AG04450 (cell line): ENCODE measurements at places on chromosomes 3 and 15. TPM values are rescaled to one million over a fixed set of nuclear protein-coding genes. Genes with fewer than 3 reads are reported as not detected.

The UBA5 gene
- polyA plus RNA-seq: 39.0 and 54.0 TPM in 2 replicates

The LIPH gene
- polyA plus RNA-seq: 0.02 and 0.06 TPM in 2 replicates

The OIP5 gene
- polyA plus RNA-seq: 2.9 and 3.9 TPM in 2 replicates

The GLCE gene
- polyA plus RNA-seq: 35.7 and 48.1 TPM in 2 replicates

The SLCO2A1 gene
- 1.6 and 1.7 TPM in 2 replicates for polyA plus RNA-seq

The ALDH1L1 gene
- polyA plus RNA-seq: not detected in 2 replicates

The PCBP4 gene
- polyA plus RNA-seq: 54.6 and 69.2 TPM in 2 replicates

The EPB42 gene
- not detected in 2 replicates for polyA plus RNA-seq

The TMEM108 gene
- 0.52 and 0.63 TPM in 2 replicates for polyA plus RNA-seq

The SUSD5 gene
- 1.8 TPM in 2 replicates for polyA plus RNA-seq

The SLC38A3 gene
- polyA plus RNA-seq: 0.06 and 0.11 TPM in 2 replicates

The FMN1 gene
- 3.1 and 3.7 TPM in 2 replicates for polyA plus RNA-seq

The SLC22A14 gene
- polyA plus RNA-seq: not detected in 2 replicates

The TAMM41 gene
- polyA plus RNA-seq: 12.4 and 12.7 TPM in 2 replicates

DNA sequence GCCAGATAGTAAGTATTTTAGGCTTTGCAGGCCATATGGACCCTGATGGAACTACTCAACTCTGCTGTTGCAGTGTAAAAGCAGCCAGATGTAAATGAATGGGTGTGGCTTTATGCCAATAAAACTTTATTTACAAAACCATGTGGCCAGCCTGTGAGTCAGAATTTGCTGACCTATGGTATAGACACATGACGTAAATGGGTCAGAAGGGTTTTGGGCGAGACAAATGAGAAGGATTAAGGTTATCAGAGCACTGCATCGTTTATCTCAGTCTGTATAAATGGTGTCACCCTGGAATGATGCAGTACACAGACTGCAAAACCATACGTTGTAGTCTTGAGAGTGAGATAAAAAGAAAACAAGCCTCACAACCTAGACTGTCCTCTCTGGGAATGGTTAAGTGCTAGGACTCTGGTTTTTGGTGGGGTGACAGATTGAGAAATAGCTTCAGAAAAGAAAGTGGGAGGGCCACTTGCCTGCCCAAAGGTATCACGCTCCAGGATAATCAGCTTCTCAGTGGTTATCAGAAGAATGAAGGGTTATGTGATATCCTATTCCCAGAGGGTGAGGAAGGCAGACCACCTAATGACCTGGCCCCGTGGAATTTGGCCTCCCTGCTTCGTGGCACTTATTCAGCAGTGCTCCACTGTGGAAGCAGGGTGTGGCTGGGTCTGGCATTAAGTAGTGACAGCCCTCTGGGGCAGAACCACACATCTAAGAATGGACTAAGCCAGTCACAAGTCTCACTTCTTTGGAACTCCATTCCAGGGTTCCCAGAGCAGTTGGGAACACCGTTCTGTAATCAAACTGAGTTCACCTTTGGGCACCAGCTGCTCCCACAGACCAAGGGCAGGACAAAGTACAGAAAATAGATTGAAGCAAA is 46.1 kb downstream of the ABHD5 start:
- peak; percentile 77 for DNase-seq

DNA sequence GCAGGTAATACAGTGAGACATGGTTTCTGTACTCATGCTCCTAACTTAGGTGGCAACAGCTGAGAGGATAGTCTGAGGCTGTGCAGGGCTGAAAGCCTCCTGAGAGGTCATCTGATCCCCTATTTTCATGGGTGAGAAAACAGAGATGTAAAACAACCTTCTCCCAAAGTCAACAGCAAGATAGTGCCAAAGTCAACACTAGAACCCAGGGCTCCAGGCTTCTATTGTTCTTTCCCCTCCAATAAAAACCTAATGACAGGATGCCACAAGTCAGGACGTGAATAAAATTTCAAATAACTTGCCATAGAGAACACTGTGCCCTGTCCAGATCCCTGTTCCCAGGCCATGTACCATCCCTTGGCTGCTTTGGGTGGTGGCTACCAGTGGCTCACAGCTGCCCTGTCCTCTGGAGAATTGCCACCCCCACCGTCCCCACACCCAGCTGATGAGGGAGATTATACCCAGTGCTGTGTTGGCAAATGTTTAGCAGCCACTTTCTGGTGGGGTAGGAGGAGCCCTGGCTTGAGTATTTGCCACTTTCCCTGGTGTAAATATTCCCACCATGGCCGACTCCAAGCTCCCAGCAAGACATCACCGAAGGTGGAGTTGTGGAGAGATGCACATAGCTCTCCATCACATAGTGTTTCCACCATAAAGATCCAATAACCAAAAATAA is 54.8 kb downstream of the SRGAP3 start:
- DNase-seq: no peak

- no peak for DNase-seq
Measured at GRCh38 chr3:89250742-89251141, 143.3 kb downstream of the EPHA3 start.

DNA sequence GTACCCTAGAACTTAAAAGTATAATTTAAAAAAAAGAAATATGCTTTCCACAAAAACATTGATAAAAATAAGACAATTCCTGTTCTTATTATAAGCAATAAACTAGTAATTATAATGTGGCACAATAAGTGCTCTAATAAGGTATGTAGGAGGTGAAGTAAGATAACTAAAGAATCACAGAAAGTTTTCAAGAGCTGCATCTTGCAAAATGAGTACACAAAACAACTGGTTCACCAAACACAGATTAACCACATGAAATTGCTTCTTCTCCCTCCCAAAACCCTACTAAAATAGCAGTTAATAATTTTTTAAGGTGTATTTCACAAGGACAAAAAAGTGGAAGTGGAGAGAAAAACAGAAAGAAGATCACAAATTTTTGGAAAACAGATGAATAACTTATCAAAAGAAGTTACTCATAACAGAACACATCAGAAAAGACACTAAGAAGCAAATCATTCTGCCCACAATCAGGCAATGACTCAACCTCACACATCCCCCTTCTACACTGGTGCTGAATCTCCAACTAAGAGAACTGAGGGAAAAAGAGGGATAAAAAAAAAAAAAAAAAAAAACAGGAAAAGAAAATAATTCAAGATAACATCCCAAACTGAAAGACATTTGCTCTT is 64.2 kb downstream of the TBC1D5 start:
- no peak for DNase-seq

DNA sequence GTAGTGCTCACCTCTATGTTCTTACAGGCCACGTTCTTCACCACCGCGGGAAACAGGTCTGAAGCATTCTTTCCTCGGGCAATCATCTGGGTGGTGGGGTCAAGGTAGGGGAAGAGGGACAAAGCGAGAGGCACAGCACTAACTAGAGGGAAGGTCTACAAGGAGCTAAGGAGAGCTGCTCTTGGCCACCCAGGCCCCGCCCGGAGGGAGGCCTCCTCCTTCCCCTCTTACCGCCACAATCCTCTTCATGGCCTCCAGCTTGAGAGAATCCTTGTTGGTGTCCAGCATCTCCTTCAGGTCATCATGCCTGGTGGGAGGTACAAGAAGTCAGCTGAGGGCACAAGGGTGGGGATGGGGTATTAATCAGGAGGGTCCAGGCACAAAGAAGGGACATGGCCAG is 20.5 kb downstream of the AP3B2 start:
- DNase-seq: no peak

DNA sequence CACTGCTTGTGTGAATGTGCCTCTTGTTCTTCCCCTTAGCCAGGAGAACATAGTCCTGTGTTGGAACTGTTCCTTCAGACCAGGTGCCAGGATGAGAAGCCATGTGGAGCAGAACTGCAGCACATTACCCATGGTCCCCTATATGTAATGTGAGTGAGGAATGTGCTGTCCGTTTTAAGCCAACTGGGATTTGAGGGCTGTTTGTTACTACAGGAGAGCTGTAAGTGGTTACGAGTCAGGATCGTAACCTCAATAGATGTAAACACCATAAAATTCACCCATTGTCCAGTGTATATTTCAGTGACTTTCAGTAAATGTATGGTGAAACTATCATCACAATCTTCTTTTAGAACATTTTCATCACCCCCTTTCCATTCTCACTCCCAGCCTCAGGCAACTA is 10.1 kb upstream of the SCAP start:
- peak; percentile 16 for DNase-seq

DNA sequence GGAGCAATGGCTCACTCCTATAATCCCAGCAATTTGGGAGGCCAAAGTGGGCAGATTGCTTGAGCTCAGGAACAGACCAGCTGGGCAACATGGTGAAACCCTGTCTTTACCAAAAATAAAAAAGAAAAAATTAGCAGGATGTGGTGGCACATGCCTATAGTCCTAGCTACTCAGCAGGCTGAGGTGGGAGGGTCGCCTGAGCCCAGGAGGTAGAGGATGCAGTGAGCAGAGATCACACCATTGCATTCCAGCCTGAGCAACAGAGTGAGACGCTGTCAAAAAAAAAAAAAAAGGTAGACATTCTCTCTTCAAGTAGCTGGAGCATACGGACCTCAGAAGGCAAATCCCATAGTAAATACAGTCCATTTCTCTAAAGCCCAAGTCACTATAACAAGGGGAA is 7.1 kb upstream of the C3orf80 start:
- DNase-seq: no peak

GRCh38 chr3:138442433-138442832 is 8.0 kb downstream of the ESYT3 start:
- no peak for DNase-seq

GRCh38 chr3:107752202-107752990 is 229.6 kb downstream of the BBX start:
- no peak for DNase-seq

DNA sequence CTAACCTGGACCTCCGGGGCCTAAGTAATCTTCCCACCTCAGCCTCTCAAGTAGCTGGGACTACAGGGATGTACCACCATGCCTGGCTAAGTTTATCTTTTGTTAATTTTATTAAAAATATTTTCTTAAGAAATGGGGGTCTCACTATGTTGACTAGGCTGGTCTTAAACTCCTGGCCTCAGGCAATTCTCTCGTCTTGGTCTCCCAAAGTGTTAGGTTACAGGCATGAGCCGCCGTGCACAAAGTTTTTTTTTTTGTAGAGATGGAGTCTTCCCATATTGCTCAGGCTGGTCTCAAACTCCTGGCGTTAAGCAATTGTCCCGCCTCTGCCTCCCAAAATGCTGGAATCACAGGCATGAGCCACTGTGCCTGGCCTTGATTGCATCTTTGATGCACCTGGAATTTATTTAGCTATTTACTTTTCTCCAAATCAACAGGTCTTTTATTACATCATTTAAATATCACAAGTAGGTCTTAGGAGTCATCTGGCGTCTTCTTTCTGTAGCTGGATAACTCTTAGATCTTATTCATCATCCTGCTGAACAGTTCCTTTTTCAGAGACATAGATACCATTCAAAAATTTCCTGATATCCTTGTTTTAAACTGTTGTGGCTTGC is 7.8 kb upstream of the MAP2K1 start:
- no peak for DNase-seq

GRCh38 chr3:194284351-194284750 is 66.8 kb downstream of the CPN2 start:
- DNase-seq: no peak

DNA sequence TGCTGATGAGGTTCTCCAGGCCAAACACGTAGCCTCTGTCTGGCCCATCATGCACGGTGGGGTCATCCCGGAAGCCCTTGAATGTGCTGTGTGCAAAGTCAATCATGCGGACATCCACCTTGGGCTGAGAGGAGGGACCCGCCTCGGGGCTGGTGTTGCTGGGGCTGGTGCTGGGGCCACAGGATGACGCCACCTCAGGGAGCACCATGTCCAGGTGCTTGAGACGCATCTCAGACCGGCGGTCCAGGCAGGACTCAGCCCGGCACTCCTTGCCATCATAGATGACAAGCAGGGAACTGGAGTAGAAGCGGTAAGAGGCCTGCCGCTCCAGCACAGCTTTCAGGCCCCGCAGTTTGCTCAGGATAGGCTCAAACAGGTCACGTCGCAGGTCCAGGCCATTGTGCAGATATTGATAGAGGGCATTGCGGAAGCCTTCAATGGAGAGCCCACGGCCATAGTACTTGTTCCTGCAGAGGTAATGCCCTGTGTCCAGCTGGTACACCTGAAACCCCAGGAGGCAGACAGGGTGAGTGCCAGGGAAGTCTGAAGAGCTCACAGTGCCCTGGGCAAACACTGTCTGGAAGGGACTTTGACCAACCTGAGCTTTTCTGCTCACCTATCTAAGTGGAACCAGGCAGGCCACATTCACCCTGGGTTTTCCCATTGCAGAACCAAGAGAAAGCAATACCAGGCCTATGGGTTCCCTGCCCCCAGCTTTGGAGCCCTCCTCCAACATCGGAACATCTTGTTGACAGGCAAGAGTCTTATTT is 3.6 kb upstream of the GMPPB start:
- no peak for DNase-seq

- no peak for DNase-seq
Measured at GRCh38 chr15:91045065-91045464, 22.7 kb upstream of the VPS33B start.

DNA sequence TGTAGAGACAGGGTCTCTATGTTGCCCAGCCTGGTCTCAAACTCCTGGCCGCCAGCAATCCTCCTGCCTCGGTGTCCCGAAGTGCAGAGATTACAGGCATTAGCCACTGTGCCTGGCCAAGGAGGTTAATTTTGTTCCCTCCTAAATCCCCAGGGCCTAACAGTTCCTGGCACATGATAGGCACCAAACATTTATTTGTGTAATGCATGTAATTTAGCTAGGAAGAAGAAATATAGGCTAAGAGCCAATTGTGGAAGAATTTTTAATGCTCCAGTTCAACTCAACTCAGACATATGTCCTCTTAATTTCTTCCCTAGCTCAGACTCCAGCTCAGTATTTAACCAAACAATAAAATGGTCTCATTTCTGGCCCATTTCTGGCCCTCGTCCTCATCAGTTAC is 7.7 kb upstream of the ZNF592 start:
- no peak for DNase-seq

- peak; percentile 47 for DNase-seq
Measured at GRCh38 chr15:72722071-72722696, 36.2 kb downstream of the BBS4 start.

- no peak for DNase-seq
Measured at GRCh38 chr3:179436517-179436916, 14.8 kb downstream of the GNB4 start.
